Astrocyte of the spinal cord (primary cell): ENCODE measurements at places on chromosomes 16 and 17.

DNA sequence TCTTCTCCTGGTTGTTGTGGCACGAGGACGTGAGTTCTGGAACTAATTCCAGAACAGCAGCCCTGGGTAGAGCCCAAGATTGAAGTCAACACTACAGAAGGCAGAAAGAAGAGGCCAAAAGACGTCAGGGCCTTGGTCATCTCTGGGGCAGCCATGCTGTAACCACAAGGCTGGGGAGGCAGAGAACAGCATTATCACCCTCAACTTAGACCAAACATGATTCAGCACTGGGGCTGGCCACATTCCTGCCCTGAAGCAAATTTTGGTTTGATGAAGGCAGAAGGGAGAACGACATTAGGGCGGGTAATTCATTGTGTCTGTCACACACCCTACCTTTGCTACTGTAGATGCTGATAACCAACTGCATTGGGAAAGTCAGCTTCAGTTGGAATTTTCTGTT, 9.7 kb upstream of the ALOX15B start:
- DNase-seq: no peak

DNA sequence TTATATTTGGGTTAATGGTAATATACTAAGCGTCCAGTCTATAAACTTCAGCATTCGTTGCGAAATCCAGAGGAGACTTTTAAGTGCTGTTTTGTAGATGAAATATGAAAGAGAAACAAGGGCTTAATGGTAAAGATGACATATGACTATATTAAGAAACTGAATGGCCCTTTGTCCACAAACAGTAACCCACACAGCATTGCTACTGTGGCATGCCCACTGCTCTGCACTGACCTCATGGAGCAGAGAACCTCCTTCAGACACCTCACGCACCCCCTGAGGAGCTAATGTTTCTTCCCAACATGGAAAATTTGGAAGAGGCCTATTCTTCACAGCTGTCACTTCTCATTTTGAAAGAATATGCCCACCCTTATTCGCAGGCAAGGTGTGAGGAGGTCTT, 26.7 kb downstream of the ASPA start:
- DNase-seq: no peak

- DNase-seq: peak; percentile 82
These were observed 679.5 kb downstream of the KCNJ2 start for GRCh38 chr17:70848785-70849184.

DNA sequence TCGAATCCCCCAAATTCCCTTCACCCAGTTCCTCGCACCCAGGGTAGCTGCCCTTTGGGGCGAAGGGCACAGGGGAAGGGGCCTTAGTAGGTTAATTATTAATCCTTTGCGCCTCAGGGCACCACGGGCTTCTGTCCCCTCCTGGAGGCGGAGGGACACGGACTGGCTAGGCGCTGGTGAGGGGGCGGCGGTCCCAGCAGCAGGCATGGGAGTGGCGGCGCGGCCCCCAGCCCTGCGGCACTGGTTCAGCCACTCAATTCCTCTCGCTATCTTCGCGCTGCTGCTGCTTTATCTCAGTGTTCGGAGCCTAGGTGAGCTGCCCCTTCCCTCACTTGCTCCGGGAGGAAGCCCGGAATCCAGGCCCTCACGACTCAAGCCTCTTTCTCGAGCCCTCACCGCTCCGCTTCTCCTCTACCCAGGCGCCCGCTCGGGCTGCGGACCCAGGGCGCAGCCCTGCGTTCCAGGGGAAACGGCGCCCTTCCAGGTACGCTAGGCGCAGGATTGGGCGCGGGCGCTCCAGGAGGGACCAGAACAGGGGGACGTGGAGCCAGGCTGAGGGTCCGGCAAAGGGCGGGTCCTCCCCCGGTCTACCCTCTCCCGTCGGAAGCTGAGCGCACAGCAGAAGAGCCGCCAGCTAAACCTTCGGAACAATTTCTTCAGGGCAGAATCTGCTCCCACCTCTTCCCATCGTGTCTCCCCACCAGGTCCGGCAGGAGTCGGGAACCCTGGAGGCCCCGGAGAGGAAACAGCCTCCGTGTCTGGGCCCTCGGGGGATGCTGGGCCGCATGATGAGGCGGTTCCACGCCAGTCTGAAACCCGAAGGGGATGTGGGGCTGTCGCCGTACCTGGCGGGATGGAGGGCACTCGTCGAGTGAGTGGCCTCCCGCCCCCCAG, at the start of gene GLTPD2:
Gene GLTPD2 (plus strand): TSS at position 158 of the 894 bp plus-strand sequence. CDS start 48 bp downstream, at position 206.
- DNase-seq: no peak

GRCh38 chr16:30737794-30738648, 10.2 kb upstream of the PHKG2 start:
- DNase-seq: no peak

DNA sequence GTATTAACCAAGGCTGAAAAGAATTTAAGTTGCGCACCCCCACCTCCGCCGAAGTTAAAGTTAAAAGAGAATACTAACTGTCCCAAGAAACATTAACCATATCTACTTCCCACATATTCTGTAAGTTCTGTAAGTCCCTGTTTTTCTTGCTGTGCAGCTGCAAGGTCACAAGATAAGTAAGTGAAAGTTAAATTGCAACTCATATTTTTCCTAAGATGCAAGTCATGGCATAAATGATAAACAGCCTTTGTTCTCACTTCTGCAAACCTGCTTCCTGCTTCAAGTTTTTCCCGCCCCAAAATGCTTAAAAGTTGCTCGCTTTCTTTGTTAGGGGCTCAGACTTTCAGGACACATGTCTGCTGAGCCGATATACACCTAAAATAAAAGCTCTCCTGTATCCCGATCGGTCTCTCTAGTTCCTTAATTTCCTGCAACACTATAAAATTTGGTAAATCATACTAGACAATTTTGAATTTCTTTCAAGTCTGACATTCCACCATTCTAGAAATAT, 32.6 kb upstream of the ABCA9 start:
- no peak for DNase-seq

DNA sequence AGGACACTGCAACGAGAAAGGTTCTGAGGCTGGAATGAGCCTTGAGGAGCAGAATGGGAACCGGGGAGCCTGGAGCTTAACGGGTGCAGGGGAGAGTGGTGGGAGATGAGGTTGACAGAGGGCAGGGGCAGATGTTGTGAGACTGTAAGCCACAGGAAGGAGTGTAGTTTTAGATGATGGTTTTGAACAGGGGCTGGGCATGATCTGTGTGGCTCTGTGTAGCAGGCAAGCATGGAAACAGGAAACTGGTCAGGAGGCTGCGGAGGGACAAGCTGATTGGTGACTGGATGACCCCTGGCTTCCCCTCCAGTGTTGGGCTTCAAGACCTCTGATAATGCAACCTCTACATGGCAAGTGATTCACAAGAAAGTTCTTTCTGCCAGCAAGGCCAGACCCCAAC, 1.4 kb upstream of the CNGB1 start:
- DNase-seq: no peak

DNA sequence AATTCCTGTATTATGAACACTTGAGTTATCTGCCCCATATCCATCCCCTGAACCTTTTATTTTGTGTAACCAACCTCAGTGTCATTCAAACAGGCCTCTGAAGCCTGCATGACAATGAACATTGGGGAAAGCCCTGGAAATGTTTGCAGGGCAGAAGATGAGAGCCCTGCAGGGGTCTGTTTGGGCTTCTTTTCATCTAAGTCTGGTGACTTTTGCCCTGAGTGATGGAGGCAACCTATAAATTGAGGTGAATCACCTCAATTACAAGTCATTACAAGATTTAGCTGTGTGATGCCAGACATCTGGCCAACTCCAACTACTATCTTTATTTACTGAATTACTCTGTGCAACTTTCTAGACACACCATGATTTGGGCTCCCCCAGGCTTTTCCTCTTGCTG, 189.2 kb downstream of the MAF start:
- no peak for DNase-seq

DNA sequence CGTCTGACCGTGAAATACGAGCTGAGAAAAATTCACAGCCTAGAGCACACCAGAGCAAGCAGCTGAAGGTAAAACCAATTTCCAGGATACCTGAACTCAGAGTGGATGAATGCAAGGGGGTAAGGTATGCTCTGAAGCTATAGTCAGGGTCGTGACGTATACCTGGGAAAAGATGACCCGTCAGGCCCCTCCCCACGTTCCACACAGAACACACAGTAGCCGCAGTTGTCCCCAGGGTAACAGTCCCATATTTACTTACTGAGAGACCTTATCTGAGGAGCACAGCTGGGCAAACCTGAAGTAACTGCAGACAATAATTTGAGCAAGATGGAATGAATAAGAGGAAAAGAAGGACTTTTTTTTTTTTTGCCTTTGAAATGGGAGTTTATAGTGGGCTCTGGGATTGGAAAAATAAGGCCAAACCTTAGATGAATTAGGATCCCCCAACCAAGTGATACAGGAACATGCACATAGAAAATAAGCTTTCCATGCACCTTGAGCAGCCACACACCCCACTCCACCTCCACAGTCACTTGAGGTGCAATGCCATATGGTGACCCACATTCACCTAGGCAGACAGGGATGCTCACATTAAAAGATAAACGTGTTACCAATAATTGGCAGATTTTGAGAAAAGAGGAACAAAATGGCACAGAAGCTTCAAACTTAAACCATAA, 38.0 kb downstream of the ABCA6 start:
- DNase-seq: no peak

DNA sequence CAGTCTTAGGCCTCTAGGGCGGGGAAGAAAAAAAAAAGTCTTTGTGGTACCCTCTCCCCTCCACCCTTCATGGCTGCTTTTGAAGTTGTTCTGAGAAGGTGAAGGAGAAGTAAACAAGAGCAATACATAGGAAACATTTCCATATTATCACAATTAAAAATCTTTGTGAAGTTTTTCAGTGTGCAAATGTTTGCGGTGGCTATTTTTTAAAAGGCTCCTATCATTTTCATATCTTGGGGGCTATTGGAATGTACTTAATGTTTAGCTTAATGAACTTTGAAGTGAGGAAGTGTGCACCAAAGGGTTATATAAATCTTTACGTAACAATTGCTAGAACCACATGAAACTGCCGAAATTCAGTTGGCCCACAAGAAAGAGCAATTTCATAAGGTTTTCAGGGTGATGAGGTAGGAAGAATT, 7.6 kb downstream of the NOL11 start:
- no peak for DNase-seq

GRCh38 chr16:4115949-4116318, 308 bp downstream of the ADCY9 start:
- no peak for DNase-seq

DNA sequence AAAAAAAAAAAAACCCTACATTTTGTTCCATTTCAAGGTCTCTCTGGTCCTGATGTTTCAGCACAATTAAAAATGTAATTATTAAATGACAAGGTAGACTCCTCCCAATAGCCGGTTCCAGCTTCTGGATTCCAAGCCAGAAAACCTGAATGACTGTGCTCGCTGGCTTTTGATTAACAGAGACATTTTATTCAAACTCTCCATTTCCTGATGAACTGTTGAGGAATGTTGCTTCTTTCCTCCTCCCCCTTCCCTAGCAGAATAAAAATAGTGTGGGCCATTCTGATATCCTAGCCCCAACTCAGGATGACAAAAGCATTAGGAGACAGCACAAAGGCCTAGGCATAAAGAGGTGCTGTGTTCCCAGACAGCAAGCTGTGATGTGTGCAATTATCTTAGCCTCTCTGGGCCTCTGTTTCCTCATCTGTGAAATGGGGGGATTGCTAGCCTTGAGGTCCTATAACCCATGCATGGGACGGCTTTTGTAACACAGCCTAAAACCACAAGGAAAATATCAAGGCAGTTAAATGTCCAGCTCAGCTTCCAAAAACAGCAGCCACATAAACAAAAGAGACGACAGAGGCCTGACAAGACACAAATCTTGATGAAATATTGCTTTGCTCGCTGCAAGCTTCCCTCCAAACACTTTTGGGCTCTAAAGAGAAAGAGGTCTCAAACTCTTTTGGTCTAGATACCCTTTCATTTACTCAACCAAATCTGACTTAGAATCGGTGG, 127.2 kb upstream of the RCVRN start:
- no peak for DNase-seq

DNA sequence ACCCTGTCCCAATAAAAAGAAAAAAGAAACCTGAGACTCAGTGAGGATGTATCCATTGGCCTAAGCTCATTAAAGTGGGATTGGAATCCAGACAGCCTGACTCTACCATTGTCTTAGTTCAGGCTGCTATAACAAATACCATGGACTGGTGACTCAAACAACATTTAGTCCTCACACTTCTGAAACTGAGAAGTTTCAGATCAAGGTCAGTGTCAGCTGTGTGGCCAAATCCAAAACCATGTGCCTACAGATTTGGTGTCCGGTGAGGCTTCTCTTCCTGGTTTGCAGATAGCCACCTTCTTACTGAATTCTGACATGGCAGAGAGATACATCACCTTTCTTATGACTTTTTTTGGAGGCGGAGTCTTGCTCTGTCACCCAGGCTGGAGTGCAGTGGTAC, 53.3 kb upstream of the KDM8 start:
- DNase-seq: no peak

GRCh38 chr16:497258-497657, 30.3 kb upstream of the CAPN15 start:
- DNase-seq: peak; percentile 45

DNA sequence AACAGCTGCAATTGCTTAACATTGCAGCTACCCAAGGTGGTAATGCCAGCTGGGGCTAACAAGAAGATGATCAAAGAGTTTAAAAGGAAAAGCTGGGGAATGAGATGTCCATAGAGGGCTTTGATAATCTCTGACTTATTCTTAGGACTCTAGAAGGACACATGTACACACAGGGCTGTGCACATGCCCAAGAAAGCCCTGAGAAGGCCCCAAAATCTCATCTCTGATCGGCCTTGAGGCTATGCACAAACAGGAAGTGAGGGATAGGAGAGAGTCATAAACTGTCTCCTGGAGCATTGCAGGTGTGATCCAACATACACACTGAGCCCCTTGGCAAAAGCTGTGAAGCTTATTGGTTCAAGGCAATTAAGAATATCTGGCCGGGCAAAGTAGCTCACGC, 17.2 kb upstream of the RABEP1 start:
- DNase-seq: no peak

GRCh38 chr17:40072040-40072734, 9.4 kb downstream of the THRA start:
- no peak for DNase-seq

GRCh38 chr17:30590081-30590733, 113.0 kb downstream of the GOSR1 start:
- no peak for DNase-seq

GRCh38 chr16:9170470-9170869, 79.0 kb downstream of the HAPSTR1 start:
- DNase-seq: no peak

GRCh38 chr17:55704401-55704800, 18.3 kb downstream of the TMEM100 start:
- no peak for DNase-seq

GRCh38 chr17:58084317-58084981, 1.2 kb downstream of the DYNLL2 start:
- DNase-seq: no peak

GRCh38 chr16:87744750-87745514, 20.9 kb downstream of the KLHDC4 start:
- no peak for DNase-seq

- DNase-seq: no peak
These were observed 154.8 kb upstream of the TNRC6C start for GRCh38 chr17:77803726-77804125.

- peak; percentile 88 for DNase-seq
These were observed at the start of gene SENP3 for GRCh38 chr17:7561589-7562207. Gene SENP3, plus strand, starts transcription at chr17:7561919. Its CDS starts 1,158 bp downstream, at chr17:7563077.

GRCh38 chr17:77571155-77571981, 387.1 kb upstream of the TNRC6C start:
- no peak for DNase-seq
